PC-3 (cell line): ENCODE measurements at places on chromosomes 11 and 22. TPM values are rescaled to one million over a fixed set of nuclear protein-coding genes. Genes with fewer than 3 reads are reported as not detected.

KCNC1 gene
- not detected in 2 replicates for total RNA-seq

CEND1 gene
- total RNA-seq = not detected in 2 replicates

GTSE1 gene
- total RNA-seq = 20.6 and 26.4 TPM in 2 replicates

- no peak for DNase-seq
- peaks cover 49% of the 10 kb centered on the region for H3K27me3 ChIP-seq
- H3K4me1 ChIP-seq = no peaks in the 10 kb centered on the region
- no peaks in the 10 kb centered on the region for H3K36me3 ChIP-seq
Observed at GRCh38 chr22:49325531-49326395, 501.9 kb downstream of the BRD1 start.

DNA sequence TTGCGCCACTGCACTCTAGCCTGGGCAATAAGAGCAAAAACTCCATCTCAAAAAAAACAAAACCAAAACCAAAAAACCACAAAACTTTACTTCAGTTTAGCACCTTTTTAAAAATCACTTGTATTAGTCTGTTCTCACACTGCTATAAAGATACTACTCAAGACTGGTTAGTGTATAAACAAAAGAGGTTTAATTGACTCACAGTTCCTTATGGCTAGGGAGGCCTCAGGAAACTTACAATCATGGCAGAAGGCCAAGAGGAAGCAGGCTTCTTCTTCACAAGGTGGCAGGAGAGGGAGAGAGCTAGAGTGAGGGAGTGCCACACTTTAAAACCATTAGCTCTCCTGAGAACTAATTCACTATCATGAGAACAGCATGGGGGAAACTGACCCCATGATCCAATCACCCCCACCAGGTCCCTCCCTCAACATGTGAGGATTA, 261.3 kb downstream of the TMEM135 start:
- peak; percentile 35 for DNase-seq
- H3K36me3 ChIP-seq = no peaks in the 10 kb centered on the region
- peaks cover 5% of the 10 kb centered on the region for H3K4me1 ChIP-seq
- no peak overlapping the region for H3K4me3 ChIP-seq

DNA sequence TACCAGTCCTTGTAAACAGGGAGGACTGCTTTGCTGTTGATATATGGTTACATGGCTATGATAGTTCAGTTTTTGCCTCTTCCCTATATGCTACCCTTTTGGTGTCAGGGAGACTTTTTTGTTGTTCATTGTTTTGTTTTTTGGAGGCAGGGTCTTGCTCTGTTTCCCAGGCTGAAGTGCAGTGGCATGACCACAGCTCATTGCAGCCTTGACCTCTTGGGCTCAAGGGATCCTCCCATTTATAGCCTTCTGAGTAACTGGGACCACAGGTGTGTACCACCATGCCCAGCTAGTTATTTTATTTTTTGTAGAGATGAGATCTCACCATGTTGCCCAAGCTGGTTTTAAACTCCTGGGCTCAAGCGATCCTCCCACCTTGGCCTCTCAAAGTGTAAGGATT, 38.6 kb upstream of the SPTBN2 start:
- H3K27me3 ChIP-seq = no peaks in the 10 kb centered on the region
- H3K4me3 ChIP-seq = no peak overlapping the region
- DNase-seq = no peak
- H3K27ac ChIP-seq = no peak overlapping the region

DNA sequence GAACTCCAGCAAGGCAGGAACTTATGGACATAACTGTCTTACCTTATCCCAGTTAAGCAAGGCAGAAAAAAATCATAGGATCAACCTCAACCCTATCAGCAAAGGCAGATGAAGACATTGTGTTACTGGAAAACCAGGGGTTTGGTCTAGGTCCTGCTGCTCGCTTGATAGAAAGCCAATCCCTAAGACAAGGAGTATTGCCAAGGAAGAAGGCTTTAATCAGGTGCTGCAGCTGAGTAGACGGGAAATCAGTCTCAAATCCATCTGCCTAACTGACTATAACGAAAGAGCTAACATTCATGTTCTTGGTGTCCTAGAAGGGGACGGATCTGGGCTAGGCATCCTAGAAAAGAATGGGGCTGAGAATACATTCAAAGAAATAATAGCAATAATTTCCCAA, 1158.7 kb upstream of the CNTN5 start:
- no peaks in the 10 kb centered on the region for H3K27me3 ChIP-seq
- no peaks in the 10 kb centered on the region for H3K36me3 ChIP-seq
- H3K27ac ChIP-seq = no peak overlapping the region
- H3K4me1 ChIP-seq = no peaks in the 10 kb centered on the region
- no peak for DNase-seq
- no peak overlapping the region for H3K4me3 ChIP-seq

GRCh38 chr11:75731095-75731494, 13.5 kb downstream of the MOGAT2 start:
- H3K27ac ChIP-seq = no peak overlapping the region
- H3K4me1 ChIP-seq = peaks cover 7% of the 10 kb centered on the region; the same call in 1 of the 2 replicates
- no peaks in the 10 kb centered on the region for H3K27me3 ChIP-seq

GRCh38 chr11:76835928-76836612, 24.6 kb upstream of the ACER3 start:
- peak overlapping the region; percentile 52 for H3K27ac ChIP-seq
- peaks cover 48% of the 10 kb centered on the region for H3K4me1 ChIP-seq
- DNase-seq = peak; percentile 94
- H3K27me3 ChIP-seq = no peaks in the 10 kb centered on the region

- H3K36me3 ChIP-seq = no peaks in the 10 kb centered on the region
- no peak overlapping the region for H3K27ac ChIP-seq
- no peak overlapping the region for H3K4me3 ChIP-seq
- DNase-seq = no peak
- H3K27me3 ChIP-seq = peaks cover 21% of the 10 kb centered on the region; the same call in 1 of the 2 replicates
- no peaks in the 10 kb centered on the region for H3K4me1 ChIP-seq
Observed at GRCh38 chr11:134562941-134563471, 151.0 kb upstream of the B3GAT1 start.
